ENCODE measurements at places on chromosomes 5 and 9.

DNA sequence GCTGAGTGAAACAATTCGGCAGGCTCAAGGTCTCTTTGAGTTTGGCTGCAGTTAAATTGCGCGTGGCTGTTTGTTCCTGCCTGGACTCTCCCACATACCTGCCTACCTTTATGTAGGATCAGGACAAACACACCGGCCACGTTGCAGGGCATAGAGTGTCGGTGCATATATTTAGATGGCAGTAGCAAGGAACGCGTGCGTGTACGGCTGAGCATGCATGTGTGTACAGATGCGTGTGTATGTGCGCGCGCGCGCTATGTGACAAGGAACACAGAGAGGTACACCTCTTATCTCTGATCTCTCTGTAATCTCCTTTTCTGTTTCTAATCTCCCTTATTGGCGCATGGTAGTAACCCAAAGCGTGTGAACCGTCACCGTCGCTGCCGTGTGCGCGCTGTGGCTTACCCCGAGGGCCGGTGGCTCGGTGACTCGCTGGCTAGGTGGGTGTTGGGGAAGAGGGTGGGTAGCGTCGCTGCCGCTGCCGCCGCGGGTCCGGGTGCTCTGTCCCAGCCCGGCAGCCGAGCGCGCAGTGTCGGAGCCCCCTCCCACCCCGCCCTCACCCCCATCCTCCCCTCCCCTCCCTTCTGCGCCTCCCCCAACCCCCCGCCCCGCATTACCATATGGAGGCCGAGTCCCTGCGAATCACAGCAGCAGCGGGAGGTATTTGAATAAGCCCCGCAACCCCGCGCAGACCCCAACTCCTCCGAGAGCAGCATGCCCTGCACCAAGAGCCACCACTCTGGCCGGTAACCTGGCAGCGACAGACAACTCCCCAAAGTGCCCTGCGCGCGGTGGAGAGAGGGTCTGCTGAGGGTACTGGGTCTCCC, 204.8 kb downstream of the MEF2C start:
- DNase-seq: no peak

DNA sequence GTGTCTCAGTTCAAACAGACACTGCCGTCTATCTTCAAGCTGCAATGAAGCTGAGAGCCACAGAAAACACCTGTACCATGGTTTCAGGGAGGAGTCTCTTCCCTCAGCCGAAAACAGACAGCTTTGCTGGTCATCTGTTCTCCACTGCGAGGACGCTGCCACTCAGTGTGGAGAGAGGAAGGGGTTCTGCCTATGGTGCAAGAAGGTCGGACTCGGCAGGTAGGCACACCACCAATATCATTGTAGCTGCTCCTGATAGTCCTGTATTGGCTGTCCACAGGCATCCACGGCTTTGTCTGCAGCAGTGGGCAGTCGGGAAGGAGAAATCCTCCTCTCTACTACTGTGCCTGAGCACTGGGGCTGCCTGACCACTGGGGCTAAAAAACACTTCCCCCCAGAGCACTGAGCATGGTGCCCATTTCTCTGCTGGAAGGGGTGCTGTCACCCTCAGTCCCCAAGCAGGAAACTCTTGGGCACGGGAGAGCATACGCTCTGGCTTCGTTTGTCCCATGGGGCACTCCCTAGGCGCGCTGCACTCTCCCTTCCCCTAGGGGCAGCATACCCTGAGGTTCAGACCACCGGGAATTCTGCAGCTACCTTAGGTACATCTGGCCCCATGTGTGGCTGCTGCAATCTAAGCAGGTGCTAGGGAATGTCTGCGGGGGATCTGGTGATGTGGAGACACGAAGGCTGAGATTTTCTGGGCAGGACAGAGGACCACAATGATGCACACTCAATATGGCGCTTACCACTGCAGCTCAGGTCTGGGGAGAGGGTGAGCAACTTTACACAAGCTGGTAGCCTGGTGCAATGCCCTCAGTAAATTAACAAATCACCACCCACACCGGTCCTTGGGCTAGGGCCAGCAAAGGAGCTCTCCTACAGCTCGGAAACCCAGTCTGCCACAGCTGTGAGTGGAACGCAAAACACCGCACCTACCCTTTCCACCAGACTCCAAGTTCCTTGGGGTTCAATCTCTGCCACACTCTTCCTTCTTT, 880.9 kb upstream of the SEMA6A start:
- DNase-seq: no peak

DNA sequence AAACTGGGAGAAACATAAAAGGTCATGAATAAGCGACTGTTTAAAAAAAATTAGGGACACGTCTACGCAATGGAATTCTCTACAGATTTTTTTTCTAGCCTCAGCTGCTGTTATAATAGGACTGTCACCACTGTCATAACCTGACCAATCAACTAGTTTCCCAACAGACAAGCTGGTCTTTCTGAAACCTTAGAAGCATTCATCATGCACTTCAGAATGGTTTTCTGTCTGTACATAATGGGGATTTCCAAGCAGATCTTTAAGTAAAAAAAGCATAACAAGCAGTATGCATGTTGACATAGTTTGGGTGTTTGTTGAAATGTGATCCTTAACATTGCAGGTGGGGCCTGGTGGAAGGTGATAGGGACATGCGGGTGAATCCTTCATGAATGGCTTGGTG, 58.3 kb upstream of the SEMA6A start:
- DNase-seq: no peak

DNA sequence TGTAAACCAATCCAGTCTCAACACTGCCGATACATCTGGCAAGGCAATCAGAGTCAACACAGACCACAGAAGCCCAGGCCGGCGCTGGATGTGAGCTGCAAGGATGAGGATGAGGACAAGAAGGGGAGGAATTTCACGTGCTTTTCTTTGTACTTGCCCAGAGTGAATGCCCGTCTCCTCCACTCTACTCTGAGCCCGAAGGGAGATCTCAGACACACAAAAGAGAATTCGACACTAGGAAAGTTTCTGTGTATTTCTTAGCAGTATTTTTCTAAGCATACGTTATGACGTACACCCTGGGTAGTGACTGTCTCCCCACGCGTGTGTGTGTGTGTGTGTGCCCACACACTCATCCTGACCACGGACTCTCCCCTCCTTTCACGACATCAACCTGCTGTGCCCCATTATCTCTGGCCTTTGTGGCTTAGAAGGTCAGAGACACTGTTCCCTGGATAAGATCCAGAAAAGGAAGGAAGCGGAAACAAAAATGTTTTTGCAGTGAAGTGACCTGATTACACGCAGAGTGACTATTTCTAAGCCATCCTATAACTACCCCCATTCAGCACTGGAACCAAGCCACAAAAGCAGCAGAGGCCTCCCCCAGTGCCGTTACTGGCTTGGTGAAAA, 227.3 kb upstream of the DAPK1 start:
- DNase-seq: no peak

- no peak for DNase-seq
Observed at GRCh38 chr9:437066-437465, 222.4 kb downstream of the DOCK8 start.

GRCh38 chr9:86575137-86575536, 220.9 kb upstream of the TUT7 start:
- DNase-seq: no peak
